ENCODE measurements at places on chromosomes 5 and 9. TPM values are rescaled to one million over a fixed set of nuclear protein-coding genes. Genes with fewer than 3 reads are reported as not detected.

GFI1B gene
- not detected for total RNA-seq

MYOT gene
- total RNA-seq, result not detected

- no peaks in the 10 kb centered on the region for H3K27me3 ChIP-seq
- H3K4me1 ChIP-seq, result peaks cover 5% of the 10 kb centered on the region
- H3K36me3 ChIP-seq, result no peaks in the 10 kb centered on the region
- H3K4me3 ChIP-seq, result no peak overlapping the region
These were observed 208.5 kb downstream of the FSTL4 start for GRCh38 chr5:133403741-133404364.

GRCh38 chr9:36456480-36457065, 56.5 kb upstream of the RNF38 start:
- DNase-seq, result no peak
- H3K27me3 ChIP-seq, result no peaks in the 10 kb centered on the region
- H3K4me1 ChIP-seq, result peaks cover 45% of the 10 kb centered on the region
- peaks cover 11% of the 10 kb centered on the region for H3K36me3 ChIP-seq

GRCh38 chr5:145218019-145218418, 617.1 kb downstream of the PRELID2 start:
- H3K4me3 ChIP-seq, result no peak overlapping the region
- H3K27me3 ChIP-seq, result no peaks in the 10 kb centered on the region
- H3K4me1 ChIP-seq, result no peaks in the 10 kb centered on the region
- no peaks in the 10 kb centered on the region for H3K36me3 ChIP-seq
- no peak for DNase-seq
- no peak overlapping the region for H3K27ac ChIP-seq

DNA sequence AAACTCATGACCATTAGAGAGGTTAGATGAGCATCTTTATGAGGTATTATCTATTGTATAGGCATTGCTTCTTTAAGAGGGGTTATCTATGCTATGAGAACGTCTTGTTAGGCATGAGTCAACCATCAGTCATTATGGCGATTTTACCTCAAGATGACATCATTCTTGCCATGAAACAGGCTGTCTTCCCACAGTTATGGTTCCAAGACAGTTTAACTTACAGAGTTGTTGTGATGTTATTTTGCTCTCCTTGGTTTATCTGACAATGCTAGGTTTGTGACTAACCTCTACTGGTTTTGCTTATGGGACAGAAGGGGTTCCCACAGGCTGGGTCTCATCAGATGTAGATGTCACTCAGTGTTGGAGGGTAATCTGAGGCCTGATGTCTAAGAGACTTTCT, 1864.7 kb upstream of the ACO1 start:
- no peaks in the 10 kb centered on the region for H3K4me1 ChIP-seq
- H3K4me3 ChIP-seq, result no peak overlapping the region
- no peaks in the 10 kb centered on the region for H3K36me3 ChIP-seq
- H3K27me3 ChIP-seq, result no peaks in the 10 kb centered on the region
- H3K27ac ChIP-seq, result no peak overlapping the region

GRCh38 chr5:120823328-120823727, 359.2 kb downstream of the PRR16 start:
- no peaks in the 10 kb centered on the region for H3K27me3 ChIP-seq
- H3K36me3 ChIP-seq, result no peaks in the 10 kb centered on the region

DNA sequence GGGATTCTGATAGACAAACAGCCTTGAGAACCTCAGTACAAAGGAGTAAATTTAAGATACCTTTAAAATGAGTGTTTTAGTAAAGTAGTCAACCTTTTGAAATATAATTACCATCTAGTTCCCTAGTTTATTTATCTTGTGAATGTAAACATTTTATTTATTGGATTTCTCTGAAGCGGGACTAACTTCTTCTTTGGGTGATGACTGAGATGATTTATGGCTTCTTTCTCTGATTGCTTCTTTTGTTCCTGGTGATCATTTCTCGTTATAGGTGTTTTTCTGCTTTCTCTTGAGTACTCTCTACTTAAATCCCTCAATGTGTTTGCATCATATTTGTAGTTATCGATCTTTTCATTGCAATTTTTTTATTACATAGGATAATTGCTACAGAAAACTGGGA, 33.2 kb downstream of the PRDM6 start:
- H3K36me3 ChIP-seq, result no peaks in the 10 kb centered on the region
- H3K27ac ChIP-seq, result no peak overlapping the region
- no peak overlapping the region for H3K4me3 ChIP-seq

- no peak for DNase-seq
- no peaks in the 10 kb centered on the region for H3K36me3 ChIP-seq
- H3K4me3 ChIP-seq, result no peak overlapping the region
- H3K27me3 ChIP-seq, result peaks cover 12% of the 10 kb centered on the region
- H3K4me1 ChIP-seq, result no peaks in the 10 kb centered on the region
These were observed 7.3 kb upstream of the LIX1 start for GRCh38 chr5:97149709-97150108.
